ENCODE measurements at places on chromosomes 5 and 9.

- no peak for DNase-seq
Measured at GRCh38 chr9:26694381-26695297, 198.0 kb downstream of the CAAP1 start.

GRCh38 chr5:39161578-39161977 lies 57.8 kb downstream of the FYB1 start:
- no peak for DNase-seq

DNA sequence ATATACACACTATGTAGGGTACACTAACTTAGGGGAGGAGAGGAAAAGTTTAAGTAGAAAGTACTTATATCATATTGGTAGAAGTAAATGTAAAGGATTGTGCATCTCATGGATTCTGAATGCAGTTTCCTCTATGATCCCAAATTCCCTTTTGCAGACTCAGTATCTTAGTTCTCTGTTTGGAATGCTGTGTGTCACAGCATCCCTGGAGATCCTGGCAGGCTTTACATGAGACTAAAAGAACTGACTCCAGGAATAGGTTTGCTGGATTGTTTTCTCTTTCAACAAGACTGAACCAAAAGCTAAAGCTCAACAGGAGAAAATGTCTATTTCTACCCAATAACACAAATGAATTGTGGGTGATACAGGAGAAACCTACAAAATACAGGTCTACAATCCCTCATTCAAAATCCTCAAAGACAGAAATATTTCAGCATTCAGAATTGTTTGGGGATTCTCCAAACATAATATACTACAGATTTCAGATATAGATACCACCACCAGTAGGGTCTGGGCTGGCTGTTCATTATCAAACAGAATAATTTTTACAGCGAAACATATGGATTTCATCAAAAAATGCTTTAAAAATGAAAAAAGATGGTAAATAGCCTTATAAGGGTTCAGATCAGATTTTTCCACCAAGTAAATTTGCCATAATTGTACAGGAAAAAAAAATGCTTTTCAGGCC lies 324.7 kb upstream of the GRAMD2B start:
- DNase-seq = no peak

- no peak for DNase-seq
Measured at GRCh38 chr9:18350036-18350435, 123.9 kb upstream of the ADAMTSL1 start.

DNA sequence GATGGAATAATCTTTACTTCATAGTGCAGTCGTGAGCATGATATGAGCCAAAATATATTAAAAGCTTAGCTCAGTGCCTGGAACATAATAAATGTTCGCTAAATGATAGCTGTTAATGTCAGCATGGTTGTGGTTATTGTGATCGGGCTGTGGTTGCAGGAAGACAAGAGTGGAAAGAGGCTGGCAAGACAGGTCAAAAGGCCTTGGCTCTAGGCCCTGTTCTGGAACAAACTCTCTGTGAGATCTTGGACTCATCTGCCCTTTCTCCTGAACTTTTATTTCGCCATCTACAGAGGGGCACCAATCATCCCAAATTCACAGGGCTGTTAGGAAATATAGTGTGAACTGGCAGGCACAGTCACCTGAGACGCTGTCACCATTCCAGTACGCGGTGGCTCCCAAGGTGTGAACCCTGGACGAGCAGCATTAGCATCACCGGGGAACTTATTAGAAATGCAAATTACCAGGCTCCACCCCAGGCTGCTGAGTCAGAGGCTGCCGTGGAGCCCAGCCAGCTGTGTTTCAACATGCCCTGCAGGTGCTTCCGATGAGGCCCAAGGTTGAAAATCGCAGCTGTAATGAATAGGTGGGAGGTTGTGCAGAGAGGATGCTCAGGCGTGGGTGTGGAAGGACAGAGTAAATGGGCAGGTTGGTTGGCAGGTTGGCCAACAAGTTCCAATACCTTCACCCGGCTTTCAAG lies 50.2 kb upstream of the SAP30L start:
- no peak for DNase-seq

DNA sequence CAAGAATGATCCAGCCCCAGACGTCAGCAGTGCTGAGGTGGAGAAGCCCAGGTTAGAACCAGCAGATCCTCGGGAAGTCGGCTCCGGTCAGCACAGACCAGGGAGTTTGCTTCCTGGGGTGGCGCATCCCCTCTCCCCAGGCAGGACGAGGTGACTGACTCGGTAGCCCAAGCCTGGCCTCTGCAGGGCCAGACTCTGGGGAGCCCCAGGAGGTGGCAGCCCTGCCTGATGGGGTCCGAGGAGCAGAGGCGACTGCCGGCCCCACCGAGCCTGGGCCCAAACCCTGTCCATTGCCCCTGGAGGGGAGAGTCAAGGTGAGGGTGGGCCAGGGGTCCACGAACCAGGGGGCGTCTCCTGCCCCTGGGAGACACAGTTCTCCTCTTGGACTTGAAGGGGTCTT lies 52.9 kb upstream of the SARDH start:
- no peak for DNase-seq

- no peak for DNase-seq
Measured at GRCh38 chr5:51829230-51829629, 446.0 kb downstream of the ISL1 start.

DNA sequence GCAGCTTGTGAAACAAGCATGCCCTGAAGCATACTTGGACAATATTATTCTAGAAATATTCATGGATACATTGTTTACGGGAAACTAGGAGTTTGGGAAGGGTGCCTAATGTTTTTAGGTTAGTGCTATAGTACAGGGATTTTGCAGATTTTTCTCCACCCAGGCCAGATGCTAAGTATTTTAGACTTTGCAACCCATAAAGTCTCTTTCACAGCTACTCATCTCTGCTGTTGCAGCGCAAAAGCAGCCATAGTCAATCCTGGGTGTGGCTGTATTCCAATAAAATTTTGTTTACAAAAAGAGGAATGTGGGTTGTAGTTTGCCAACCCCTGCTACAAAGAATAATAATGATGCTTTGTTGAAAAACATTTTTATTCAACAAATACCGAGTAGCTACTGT lies 106.2 kb downstream of the CEMIP2 start:
- no peak for DNase-seq

GRCh38 chr9:129990269-129991010 lies 52.5 kb downstream of the FNBP1 start:
- DNase-seq = peak; percentile 23

DNA sequence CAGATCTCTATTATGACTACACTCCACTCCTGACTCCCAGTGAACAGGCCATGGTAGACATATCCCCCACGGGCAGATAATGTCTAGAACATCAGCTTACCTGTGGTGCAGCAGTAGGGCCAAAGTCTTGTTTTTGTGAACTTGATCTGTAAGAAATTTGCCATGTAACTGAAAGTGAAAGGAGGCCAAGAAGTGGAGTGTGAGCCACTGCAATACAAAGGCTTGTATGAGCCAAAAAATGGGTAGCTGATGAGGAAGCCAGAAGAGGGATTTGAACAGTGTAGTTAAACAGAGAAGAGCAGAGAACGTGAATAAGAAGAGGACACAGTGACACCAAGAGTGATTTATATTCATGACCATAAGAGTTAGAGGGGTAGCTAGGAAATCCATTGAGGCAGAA lies 361.7 kb downstream of the DMRT2 start:
- DNase-seq = no peak

DNA sequence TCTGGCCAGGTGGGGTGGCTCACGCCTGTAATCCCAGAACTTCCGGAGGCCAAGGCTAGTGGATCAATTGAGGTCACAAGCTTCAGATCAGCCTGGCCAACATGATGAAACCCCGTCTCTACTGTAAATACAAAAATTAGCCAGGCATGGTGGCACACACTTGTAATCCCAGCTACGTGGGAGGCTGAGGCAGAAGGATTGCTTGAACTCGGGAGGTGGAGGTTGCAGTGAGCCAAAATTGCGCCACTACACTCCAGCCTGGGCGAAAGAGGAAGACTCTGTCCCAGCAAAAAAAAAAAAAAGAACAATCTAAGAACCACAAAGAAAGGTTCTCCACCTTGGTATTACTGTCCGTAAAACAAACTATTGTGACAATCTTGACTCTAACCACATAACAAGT lies 9.7 kb downstream of the MYO10 start:
- no peak for DNase-seq

DNA sequence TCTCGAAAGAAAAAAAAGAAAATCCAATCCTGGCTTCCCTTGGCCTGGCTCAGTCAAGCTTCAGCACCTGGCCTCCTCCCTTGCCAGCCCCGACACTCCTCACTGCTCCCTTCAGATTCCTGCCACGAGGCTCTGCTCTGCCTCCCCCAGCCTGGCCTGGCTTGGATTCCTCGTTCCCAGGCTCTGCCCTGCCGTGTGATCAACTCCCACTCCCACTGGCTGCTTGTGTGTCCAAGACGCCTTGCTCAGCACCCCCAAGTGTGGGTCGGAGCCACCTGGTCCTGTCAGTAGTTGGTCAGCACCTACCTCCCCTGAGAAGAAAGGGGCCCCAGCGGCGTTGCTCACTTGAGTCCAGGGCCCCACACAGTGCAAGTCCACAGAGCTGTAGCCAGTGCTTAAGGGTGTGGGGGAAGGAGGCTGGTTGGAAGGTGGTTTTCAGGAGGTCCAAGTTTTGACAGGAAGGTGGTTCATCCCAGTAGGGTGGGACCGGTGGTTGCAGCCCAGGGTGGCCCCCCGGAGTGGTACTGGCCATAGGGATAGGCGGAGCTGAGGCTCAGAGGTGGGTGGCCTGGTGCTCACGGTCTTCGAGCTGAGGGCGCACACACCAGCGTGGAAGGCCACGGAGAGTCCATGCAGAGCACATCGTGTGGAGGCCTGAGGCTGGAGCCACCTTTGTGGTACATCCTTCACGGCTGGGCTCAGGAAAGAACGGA lies 46.4 kb downstream of the JADE2 start:
- no peak for DNase-seq
